IPS DF 6.9 (cell line): ENCODE measurements at places on chromosomes 5 and 9.

DNA sequence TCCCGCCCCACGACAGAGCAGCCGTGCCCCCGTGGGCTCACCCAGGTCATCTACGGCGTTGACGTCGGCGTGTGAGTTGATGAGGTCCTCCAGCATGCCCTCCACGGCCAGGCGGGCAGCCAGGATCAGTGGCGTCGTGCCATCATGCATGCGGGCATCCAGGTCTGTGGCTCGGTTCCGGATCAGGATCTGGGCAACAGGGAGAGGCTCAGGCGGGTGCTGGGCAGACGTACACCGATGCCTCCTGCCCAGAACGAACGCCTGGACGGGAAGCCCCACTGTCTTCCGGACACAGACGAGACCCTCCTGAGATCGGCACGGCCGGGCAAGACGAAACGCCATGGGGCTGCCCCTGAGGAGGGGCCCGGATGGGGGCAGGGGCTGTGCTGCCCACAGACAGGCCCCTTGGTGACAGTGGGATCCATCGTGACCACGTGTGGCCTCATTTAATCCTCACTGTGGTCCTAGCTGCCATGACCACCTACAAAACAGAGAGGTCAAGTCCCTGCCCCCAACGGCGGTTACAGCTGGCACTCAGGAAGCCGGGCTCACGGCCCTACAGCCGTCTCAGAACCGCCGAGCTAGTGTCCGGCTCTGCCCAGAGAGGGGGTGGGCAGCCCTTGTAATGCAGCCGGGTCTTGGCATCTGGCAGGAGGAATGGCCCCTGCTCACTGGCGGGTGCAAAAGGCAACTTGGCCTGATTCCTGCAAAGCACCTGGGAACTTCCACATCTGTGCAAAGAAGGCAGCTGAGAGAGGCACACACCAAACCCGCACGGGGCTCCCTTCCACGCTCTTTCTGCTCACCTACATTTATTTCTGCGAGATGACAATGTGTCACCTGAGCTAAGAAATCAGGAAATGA, 16.5 kb upstream of the SEC16A start:
- H3K27ac ChIP-seq, result no peak overlapping the region
- no peak for DNase-seq
- peaks cover 60% of the 10 kb centered on the region for H3K36me3 ChIP-seq

GRCh38 chr5:161258438-161258837, 288.1 kb downstream of the GABRB2 start:
- no peaks in the 10 kb centered on the region for H3K27me3 ChIP-seq
- H3K4me1 ChIP-seq, result no peaks in the 10 kb centered on the region
- no peak overlapping the region for H3K27ac ChIP-seq
- DNase-seq, result no peak
- no peaks in the 10 kb centered on the region for H3K36me3 ChIP-seq

GRCh38 chr5:36055984-36056383, 10.7 kb downstream of the UGT3A2 start:
- no peak for DNase-seq
- no peaks in the 10 kb centered on the region for H3K27me3 ChIP-seq
- no peak overlapping the region for H3K4me3 ChIP-seq

DNA sequence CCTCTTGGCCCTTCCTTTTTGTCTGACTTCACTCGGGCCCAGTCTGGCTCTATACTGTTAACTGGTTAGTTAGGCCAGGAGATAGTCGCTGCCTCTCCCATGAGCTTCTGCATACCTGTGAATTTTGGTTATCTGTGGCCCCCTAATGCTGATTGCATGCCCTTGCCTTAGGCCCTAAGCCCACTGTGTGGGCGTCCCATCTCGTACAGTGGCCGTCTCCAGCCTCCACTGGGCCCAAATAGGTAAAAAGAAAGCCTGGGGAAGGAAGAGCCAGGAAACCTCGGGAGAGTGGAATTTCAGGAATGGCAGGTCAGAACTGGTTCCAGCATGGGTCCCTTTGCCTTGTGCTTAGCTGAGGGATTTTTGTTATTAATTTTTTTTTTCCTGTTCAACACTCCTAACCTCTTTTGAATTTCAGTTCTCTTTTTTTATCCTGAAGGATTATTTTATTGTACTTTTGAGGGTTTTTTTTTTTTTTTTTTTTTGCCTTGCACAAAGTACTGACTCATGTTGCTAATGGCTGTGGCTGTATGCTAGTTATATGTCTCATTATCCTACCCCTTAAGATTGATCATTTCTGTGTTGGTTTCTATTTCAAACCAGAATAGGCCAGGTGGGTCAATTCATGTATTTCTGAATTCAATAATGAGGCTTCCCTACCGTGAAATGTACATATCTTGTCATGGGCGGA, 3.4 kb downstream of the PRRC2B start:
- DNase-seq, result no peak
- no peak overlapping the region for H3K27ac ChIP-seq
- H3K4me3 ChIP-seq, result no peak overlapping the region; the same call in 1 of the 2 replicates
- H3K27me3 ChIP-seq, result no peaks in the 10 kb centered on the region
- H3K36me3 ChIP-seq, result 0 out of 2 replicates have a peak, but pooled peaks cover 3% of the 10 kb centered on the region

GRCh38 chr5:107876906-107877305, 206.2 kb upstream of the EFNA5 start:
- no peak overlapping the region for H3K27ac ChIP-seq
- H3K36me3 ChIP-seq, result no peaks in the 10 kb centered on the region
- no peak overlapping the region for H3K4me3 ChIP-seq
- no peak for DNase-seq
- H3K27me3 ChIP-seq, result no peaks in the 10 kb centered on the region

DNA sequence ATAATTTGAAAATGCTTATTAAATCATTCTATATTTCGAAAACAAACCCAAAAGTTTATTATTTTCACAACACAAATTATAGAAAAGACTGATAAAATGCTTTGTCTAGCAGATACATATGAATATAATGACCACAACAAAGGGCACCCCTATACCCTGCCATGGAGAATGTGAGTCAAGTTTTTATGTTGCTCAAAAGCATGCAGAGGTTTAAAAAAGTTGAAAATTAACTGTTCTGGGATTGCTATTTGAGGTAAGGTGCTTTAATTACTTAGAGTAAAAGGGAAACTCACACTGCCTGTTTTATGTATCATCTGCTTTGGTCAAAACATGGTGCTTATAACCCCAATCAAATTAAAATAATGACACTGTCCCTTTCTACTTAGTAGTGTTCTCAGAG, 41.0 kb downstream of the MLANA start:
- H3K36me3 ChIP-seq, result no peaks in the 10 kb centered on the region
- no peak overlapping the region for H3K27ac ChIP-seq
- H3K27me3 ChIP-seq, result no peaks in the 10 kb centered on the region
- DNase-seq, result no peak
- no peak overlapping the region for H3K4me3 ChIP-seq

DNA sequence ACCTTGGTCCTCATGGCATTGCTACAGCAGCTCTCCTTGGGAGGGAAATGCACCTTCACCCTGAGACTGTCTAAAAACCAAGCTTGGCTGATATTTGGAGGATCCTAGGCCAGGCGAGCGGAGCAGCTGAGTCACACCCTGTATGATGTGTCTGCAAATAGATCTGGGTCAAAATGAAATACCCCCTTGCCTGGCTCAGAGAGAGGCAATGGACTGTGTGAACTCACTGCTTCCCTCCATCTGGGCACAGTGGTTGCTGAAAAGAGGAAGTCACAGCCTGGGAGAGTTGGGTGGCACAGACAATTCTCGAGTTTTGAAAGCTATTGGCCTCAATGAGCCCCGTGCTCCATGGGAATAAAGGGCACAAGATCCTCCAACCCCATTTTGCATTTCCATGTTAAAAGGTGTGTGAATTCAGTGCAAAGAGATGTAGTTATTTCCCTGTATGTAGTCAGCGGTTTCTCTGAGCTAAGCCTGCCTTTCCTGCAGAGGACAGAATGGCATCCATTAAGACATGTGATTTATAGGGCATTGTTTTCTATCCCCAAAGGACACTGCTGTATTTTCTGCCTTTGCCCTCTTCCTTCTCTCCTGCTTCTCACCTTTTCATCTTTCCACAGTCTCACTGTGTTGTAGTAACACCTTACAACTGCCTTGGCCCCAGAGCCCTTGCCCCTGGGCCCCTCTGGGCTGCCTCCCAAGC, 177.2 kb downstream of the GADD45G start:
- no peak overlapping the region for H3K4me3 ChIP-seq
- no peaks in the 10 kb centered on the region for H3K36me3 ChIP-seq
- no peak for DNase-seq
- no peak overlapping the region for H3K27ac ChIP-seq
- H3K27me3 ChIP-seq, result no peaks in the 10 kb centered on the region

- H3K27ac ChIP-seq, result no peak overlapping the region
- no peak overlapping the region for H3K4me3 ChIP-seq
- no peak for DNase-seq
- no peaks in the 10 kb centered on the region for H3K36me3 ChIP-seq
Observed at GRCh38 chr9:38445154-38446043, 21.1 kb upstream of the IGFBPL1 start.

DNA sequence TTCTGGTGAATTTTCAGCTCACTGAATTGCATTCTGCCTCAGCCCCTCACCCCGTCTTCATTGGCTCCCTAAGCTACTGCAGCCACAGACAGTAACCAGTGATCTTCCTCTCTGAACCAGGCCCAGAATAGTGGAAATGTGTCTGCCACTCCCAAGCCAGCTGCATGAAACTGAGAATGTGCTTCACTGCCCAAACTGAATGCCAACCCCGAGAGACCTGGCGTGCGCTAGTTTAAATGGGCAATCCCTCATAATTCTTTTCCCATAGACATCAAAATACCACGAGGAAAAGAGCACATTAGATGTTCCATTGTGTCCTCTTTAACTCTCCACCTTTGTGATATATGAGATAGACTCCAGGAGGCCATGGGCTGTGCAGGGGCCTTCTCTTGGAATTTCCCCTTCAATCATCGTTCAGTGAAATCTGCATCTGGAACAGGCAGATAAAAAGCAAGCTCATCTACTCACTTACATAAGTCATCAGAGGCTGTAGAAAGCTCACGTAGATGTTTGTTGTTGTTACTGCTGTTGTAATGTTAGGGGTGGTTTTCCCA, 320.2 kb downstream of the NFIB start:
- no peak for DNase-seq
- H3K27me3 ChIP-seq, result no peaks in the 10 kb centered on the region
- no peak overlapping the region for H3K27ac ChIP-seq
- H3K4me3 ChIP-seq, result no peak overlapping the region
